Activated T-helper 1 cell treated with anti-CD3 and anti-CD28 coated beads, Interleukin-2, amount 50 U/mL, for 16 hours (primary cell): ENCODE measurements at places on chromosomes 2 and 18.

DNA sequence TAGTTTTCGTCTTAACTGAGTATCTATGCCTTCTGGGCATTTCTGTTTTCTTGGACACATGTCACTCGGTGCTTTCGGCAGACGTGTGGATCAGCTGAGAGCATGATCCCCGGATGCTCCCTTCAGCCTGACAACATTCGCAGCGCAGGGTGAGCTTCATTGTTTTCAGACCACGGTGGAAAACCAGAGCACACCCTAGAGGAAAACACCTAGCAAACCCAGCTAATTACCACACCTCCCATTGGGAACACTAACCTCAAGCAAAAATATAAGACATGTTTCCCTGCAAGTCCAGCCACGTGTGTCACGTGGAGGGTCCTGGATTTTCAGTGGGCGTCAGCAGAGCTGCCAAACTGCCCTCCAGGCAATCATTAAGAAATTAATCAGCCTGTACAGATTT, 31.0 kb downstream of the ANKRD29 start:
- no peak for DNase-seq

DNA sequence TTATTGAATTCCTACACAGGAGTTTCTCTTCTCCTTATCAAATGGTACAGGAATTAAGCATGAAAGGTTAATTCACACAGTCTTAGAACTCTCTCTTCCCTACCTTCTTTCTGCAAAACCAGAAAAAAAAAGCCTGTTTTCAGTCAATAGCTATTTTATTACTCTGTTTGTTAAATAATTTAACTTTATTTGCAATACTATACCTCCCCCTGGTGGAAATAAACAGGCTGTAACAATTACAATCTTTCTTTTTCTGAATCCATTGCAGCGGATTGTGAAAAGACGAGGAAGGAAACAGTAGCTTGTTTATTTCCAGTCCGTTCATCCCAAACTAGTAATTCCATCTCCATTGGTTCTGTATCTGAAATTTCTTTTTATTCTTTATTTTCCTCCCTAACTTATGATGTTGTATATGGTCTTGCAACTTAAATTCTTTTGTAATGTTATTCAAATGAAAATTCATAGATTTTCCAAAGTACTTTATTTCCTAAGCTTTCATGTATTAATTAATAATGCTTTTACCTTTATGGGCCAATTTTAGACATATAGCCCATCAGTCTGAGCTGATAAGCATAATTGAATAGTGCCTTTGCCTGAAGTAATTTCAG, 165.2 kb downstream of the SH3BP4 start:
- no peak for DNase-seq

DNA sequence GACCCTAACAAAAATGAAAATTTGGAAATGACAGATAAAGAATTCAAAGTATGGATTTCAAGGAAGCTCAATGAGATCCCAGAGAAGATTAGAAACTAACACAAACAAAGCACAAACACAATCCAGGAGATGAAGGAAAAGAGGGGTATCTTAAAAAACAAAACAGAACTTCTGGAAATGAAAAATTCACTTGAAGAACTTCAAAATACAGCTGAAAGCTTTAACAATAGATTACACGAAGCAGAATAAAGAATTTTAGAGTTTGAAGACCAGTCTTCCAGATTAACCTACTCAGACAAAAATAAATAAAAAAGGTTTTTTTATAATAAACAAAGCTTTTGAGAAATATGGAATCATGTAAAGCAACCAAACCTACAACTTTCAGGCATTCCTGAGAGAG, 671.8 kb upstream of the SLC39A10 start:
- DNase-seq: no peak

DNA sequence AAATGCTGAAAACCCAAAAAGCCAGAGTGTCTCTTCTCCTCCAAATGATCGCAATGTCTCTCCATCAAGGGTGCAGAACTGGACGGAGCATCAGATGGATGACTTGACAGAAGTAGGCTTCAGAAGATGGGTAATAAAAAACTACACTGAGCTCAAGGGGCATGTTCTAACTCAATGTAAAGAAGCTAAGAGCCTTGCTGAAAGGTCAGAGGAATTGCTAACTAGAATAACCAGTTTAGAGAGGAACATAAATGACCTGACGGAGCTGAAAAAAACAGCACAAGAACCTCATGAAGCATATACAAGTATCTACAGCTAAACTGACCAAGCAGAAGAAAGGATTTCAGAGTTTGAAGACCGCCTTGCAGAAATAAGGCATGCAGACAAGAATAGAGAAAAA, 9.7 kb upstream of the POLE4 start:
- no peak for DNase-seq

DNA sequence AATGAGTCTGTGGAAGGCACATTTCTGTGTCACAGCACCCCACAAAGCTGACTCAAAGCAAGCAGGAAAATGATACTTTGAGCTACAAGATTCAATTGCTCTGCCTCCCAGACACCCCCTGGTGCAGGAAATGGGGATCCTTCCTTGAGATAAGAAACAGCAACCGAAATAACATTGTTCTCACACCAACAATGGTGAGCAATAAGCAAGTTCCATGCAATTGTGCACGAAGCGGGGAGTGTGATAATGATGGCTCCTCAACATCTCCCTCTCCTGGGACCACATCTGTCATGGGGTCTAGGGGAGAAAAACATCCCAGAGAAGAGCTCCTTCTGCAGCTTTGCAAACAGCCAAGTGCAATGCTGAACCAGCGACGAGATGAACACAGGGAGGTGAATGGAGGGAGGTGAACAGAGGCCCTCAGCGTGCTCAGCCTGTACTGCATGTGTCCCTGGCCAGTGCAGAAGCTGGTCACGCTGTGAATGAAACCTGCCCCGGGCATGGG, 67.7 kb downstream of the PDCL3 start:
- DNase-seq: no peak

GRCh38 chr2:232385660-232386489, 7.3 kb downstream of the ALPP start:
- DNase-seq: no peak

DNA sequence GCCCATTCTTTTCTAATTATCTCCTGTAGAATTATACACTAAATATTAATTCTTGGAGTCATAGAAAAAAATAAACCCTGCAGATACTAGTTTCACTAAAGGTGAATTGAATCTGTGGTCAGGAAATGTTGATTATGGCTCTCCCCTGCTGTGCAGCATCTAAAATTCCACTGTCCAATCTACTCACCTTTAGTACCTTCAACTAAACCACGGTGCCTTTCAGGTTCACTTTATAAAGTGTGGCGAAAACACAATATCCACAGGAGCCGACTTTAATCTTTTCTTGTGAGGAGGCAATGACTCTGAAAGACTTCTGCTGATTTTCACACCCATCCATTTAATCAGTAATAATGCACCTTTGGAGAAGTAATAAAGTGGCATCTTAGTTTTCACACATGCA, 402.3 kb downstream of the THSD7B start:
- no peak for DNase-seq

- no peak for DNase-seq
These were observed 94.0 kb downstream of the PLB1 start for GRCh38 chr2:28589746-28590463.
